ENCODE measurements at places on chromosomes 4 and X.

DNA sequence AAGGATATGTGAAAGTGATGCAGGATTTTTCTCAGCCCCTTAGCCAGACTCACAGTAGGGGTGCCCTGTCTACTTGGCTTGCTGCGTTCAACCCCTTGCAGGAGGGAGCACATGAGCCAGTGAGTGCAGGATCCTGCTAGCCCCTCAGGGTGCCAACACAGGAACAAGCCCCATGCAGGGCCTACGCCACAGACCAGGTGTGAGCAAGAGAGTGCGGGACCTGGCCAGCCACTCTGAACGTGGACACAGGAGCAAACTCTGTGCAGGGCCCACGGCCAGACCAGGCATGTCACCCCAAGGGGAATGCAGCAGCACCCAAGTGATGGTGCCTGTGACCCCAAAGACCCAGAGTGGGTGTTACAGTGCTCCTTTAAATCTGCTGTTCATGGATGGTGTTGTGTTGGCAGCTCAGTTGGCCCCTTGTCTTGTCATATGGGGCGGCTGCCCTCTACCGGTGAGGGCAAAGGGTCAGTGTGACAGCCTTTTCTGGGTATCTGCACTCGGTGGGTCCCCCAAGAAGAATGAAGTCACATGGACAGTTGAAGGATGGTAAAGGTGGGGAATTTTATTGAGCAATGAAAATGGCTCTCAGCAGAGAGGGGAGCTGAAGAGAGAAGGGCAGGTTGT is 188.4 kb upstream of the MAOA start:
- DNase-seq, result no peak

GRCh38 chr4:139492429-139492828 is 38.5 kb downstream of the RAB33B start:
- no peak for DNase-seq

DNA sequence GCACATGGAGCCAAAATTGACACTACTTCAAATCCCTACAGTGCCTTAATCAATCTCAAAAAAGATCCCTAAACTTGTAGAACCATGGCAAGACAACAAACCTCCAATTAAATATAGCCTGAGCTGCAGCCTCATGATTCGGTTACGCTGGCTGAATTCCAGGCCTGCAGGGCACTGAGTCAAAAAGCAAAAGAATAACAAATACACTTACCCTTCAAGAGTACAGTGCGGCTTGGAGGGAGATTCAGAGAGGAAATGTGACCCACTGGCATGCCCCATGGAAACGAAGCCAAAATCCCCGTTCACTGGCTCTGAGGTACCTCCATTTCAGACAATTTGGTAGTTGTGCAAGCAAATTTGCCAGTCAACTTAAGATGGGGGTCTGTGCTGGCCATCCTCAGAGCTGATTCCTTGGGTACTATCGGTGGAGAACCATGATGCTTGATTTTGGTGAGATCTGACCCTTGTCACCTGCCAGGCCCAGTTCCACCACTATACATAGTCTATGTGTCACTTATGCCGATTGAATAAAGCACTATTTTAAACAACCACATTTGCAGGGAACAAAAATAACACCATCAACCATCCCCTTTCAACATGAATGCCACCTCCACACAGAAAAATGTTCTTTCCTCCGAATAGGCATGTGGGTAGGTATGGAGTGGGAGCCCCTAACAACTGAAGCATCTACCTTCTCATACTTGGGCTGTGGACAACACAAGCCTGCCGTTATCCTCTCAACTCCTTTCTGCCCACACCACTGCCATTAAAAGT is 2.1 kb downstream of the C4orf54 start:
- DNase-seq, result peak; percentile 59

DNA sequence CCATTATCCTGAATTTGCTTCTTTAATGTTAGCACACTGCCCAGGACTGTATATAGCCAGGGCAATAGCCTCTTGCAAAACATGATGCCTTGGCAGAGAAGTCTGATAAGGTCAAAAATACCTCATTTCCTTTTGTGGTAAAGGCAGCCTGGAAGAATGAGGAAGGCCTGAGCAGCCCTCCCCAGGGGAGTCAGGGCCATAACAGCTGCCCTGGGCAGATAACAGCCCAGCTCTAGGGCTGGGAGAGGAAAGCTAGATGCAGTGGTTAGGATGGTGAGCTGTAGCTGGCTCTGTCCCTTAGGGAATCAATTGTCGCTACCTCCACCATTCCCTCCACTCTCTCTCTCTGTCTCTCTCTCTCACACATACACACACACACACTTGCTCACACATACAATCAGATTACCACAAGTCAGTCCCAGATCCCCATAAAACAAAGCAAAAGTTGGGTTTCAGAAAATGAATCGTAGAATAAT is 29.2 kb downstream of the EFHC2 start:
- peak; percentile 92 for DNase-seq

GRCh38 chr4:146207410-146207809 is 6.9 kb upstream of the REELD1 start:
- DNase-seq, result no peak

- DNase-seq, result no peak
Observed at GRCh38 chr4:107006218-107006617, 29.9 kb downstream of the DKK2 start.

DNA sequence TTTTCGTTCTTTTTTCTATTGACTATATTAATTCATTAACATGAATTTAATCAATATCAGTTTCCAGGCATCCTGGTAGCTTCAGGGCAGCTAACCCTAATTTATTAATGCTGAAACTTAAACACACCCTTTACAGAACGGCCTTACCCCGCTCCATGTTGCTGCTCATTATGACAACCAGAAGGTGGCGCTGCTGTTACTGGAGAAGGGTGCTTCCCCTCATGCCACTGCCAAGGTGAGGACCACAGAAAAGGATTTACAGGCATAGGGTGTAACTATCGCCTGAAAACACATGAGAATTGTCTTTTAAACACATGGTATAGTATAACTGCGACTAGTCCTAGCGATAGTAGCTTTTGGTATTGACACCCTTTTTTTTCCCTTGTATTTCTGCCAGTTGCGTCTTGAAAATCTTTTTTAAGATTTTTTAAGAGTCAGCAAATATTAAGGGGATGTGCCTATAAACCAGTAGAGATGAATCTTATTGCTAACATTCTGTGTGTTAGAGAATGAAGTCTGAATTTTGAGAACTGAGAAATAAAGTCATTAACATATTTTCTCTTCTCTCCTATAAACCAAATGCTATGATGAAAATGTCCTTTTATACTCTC is 229.0 kb downstream of the ANK2 start:
- peak; percentile 49 for DNase-seq

DNA sequence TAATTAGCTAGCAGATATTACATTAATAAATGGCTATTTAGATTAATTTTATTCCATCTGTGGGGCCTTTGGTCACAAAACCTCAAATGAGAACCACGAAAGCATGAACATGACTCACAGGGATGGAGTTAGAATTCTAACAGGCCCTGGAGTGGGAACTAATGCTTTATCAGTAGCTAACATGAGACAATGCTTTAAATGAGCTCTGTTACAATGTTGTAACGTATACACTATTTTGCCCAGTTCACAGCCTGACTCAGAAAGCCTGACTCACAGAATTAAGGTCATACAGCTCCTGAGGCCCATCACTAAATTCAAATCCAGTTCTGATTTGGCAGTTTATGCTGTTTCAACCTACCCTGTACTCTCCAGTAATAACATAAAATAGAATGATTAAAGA is 23.2 kb downstream of the VEGFC start:
- peak; percentile 92 for DNase-seq

DNA sequence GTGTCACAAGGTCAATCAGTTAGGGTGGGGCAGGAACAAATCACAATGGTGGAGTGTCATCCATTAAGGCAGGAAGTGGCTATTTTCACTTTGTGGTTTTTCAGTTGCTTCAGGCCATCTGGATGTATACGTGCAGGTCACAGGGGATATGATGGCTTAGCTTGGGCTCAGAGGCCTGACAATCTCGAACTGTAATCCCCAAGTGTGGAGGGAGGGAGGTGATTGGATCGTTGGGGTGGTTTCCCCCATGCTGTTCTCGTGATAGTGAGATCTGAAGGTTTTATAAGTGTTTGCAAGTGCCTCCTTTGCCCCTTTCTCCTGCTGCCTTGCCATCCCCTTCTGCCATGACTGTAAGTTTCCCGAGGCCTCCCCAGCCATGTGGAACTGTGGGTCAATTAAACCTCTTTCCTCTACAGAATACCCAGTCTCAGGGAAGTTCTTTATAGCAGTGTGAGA is 36.7 kb upstream of the STS start:
- no peak for DNase-seq

GRCh38 chrX:152831391-152831790 is 528 bp downstream of the NSDHL start:
- no peak for DNase-seq

DNA sequence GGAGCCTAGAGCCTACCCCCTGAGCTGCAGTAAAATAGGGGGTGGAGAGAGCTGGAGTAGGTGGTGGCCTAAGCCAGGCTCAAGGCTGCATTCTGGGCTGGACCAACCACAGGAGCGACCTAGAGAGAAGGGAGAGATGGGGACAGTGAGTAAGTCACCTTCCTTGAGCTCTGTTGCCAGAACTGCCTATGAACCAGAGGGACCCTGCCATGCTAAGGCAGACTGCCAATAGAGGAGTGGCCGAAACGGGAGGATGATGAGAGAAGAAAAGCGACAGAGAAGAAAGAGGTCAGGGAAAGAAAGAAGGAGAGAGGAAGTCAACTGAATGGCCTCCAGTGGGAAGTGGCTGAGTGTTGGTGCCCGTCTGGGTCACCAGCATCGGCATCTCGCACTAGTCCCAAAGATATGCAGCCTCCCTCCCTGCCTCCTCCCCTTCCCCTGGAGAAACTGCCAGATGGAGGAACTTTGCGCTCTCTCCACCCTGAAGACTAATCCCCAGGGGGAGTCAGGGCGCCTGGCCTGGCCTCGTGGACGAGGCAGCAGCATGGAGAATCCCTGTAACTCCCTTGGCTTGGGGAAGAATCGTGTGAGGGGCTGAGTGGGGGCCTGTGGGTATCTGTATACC is 28.8 kb downstream of the ELF4 start:
- no peak for DNase-seq

GRCh38 chr4:23855912-23856605 is 33.8 kb downstream of the PPARGC1A start:
- no peak for DNase-seq

- peak; percentile 35 for DNase-seq
Observed at GRCh38 chr4:184514121-184514988, 40.0 kb upstream of the IRF2 start.

DNA sequence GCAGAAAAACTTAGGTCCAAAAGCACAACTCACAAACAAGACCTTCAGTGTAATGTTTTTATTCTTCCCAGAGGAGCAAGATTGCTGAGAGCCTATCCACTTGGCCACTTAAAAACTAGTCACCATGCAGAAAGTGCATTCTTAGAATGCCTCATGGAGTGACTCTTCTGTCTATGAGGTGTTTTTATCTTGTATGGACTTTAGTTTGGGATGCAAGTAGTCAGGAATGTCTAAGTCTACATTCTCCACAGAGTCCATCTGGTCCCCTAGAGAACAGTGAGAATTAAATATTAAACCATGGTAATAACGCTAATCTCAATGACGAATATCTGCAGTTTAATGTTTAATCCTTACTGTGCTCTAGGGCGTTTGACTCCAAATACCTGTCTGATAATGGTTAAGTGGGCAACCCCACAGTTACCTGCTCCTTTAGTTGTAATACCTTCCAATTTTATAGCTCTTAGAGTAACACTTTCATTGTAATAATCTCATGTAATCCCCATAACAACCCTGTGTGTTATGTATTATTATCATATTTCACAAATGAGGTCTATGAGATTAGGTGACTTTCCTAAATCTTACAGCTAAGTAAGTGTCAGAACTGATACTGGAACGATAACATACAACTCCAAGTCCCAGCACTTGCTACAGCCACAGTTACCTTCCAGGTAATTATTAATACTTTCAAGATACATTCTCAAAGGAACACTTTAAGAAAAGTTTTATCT is 235.6 kb upstream of the JADE1 start:
- DNase-seq, result peak; percentile 67

- DNase-seq, result no peak
Observed at GRCh38 chr4:3304831-3305609, 12.2 kb downstream of the RGS12 start.

GRCh38 chrX:153925387-153925738 is 701 bp downstream of the ARHGAP4 start:
- no peak for DNase-seq

- no peak for DNase-seq
Observed at GRCh38 chr4:181562399-181562798, 680.8 kb upstream of the TENM3 start.

GRCh38 chrX:130801901-130802300 is 101.1 kb downstream of the ENOX2 start:
- no peak for DNase-seq

DNA sequence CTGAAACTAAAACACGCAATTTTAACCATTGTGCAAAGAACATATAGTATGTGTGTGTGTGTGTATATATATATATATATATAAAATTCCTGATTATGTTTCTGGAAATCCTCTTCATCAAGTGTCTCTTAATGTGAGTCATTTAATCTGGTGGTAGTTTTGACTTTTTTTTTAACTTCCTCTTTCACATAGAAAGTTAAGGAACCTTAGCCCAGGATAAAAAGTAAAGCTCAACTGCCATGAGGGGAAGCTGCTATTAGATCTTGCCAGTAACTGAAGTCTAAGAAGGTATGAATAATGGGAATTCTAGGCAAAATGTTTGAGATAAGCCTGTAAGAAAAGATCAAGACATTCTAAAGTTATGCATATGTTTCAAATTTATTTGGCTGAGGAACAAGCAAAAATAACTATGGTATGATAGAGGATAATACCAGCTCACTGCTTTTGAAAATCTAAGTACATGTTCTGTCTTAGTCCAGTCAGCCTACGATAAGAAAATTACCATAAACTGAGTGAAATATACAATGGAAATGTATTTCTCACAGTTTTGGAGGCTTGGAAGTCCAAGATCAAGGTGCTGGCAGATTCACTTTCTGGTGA is 757.0 kb downstream of the TRAM1L1 start:
- DNase-seq, result peak; percentile 16

- DNase-seq, result peak; percentile 3
Observed at GRCh38 chrX:41382714-41383645, 49.0 kb downstream of the DDX3X start.
